ENCODE measurements at places on chromosomes 6 and 20.
A peak's percentile ranks its signal among the peaks of the same experiment; 100 is the strongest.

GRCh38 chr6:105432797-105433196 lies 29.9 kb upstream of the PREP start:
- no peak for DNase-seq

GRCh38 chr6:133553652-133554051 lies 312.5 kb downstream of the EYA4 start:
- DNase-seq, result no peak

- no peak for DNase-seq
Measured at GRCh38 chr6:96611342-96611991, 48.5 kb downstream of the FHL5 start.

- no peak for DNase-seq
Measured at GRCh38 chr6:136146130-136146529, 104.0 kb downstream of the MTFR2 start.

- no peak for DNase-seq
Measured at GRCh38 chr20:7257692-7258466, 490.4 kb downstream of the BMP2 start.

DNA sequence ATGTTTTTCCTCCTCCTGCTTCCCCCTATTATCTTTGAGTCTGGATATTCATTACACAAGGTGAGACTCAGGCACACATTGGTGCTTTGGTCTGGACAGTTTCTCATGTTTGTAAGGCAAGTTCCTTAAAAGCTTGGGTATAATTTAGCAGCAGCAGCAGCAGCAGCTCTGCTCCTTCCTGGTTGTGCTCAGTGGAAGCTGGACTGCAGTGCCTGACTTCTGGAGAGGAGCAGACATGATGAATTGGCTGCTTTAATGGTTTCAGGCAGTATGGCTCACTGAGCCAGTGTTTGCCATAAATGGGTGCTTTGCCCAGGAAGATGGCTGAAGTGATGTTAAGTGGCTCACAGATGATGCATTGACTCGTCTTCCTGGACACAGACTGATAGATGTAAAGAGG lies 32.4 kb downstream of the SLC9A8 start:
- DNase-seq, result no peak

GRCh38 chr6:122154912-122155575 lies 244.4 kb upstream of the HSF2 start:
- DNase-seq, result no peak

GRCh38 chr6:157429248-157429647 lies 48.3 kb downstream of the ZDHHC14 start:
- no peak for DNase-seq

DNA sequence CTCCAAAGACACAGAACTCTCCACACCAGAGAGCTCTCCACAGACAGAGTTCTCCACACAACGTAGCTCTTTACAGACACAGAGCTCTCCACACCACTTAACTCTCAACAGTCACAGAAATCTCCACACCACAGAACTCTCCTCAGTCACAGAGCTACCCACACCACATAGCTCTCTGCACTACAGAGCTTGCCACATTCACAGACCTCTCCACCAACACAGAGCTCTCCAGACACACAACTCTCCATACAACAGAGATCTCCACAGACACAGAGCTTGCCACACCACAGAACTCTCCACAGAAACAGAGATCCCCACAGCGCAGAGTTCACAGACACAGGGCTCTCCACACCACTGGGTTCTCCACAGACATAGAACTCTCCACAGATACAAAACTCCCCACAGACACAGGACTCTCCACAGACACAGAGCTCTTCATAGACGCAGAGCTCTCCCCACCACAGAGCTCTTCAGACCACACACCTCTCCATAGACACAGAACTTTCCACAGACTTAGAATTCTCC lies 52.5 kb downstream of the ERMARD start:
- no peak for DNase-seq

- no peak for DNase-seq
Measured at GRCh38 chr20:10470276-10470675, 35.2 kb downstream of the SLX4IP start.

GRCh38 chr20:48733296-48733790 lies 94.5 kb downstream of the PREX1 start:
- no peak for DNase-seq

- DNase-seq, result no peak
Measured at GRCh38 chr6:137976430-137976829, 109.4 kb downstream of the TNFAIP3 start.

DNA sequence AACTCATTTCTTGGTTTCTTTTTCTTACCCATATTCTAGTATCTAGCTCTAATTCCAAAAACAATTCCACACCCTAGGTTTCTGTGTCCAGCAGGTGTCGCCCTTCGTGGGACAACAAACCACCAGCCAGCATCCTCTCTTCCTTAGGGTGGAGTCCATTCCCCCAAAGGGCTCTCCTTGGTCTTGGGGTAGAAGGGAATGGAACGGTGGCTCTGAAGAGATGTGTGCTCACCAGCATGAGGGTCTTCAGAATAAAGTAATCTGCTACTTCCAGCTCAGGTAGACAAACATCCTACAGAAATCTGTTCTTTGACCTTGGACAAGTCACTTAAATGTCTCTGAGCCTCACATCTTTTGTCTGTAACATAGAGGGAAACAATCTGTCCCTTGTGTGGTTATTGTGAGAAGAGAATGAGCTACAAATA lies 7.2 kb downstream of the HLA-DMB start:
- peak; percentile 74 for DNase-seq

DNA sequence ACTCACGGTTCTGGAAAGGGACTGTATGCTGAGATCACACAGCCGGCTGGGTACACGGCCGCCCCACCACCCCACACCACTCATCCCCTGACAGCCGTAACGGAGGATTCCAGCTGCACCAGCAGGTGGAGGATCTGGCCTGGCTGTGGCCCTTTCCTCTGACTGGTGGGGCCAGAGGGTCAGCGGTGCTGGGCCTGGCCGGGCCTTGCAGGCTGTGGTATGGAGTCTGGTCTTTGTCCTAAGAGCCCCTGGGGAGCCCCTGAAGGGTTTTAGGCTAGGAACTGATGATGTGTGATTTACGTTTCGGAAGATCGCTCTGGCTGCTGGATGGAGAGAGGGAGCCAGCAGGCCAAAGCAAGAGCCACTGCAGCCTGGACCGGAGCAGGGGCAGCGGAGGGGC lies 26.6 kb downstream of the NOL4L start:
- DNase-seq, result no peak

- DNase-seq, result no peak
Measured at GRCh38 chr20:676315-676937, 824 bp upstream of the SCRT2 start.

DNA sequence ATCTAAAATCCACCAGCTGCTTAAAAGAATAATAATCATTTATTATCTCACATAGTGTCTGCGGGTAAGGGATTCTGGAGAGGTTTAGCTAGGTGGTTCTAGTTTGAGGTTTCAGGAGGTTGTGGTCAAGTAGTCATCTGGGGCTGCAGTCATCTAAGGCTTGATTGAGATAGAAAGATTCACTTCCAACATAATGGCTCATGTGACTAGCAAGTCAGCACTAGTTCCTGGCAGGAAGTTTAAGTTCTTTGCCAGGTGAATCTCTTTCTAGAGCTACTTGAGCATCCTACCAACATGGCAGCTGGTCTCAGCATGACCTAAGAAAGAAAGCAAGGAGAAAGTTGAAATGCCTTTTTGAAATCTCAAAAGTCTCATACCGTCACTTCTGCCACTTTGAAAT lies 128.8 kb downstream of the EDN1 start:
- no peak for DNase-seq

DNA sequence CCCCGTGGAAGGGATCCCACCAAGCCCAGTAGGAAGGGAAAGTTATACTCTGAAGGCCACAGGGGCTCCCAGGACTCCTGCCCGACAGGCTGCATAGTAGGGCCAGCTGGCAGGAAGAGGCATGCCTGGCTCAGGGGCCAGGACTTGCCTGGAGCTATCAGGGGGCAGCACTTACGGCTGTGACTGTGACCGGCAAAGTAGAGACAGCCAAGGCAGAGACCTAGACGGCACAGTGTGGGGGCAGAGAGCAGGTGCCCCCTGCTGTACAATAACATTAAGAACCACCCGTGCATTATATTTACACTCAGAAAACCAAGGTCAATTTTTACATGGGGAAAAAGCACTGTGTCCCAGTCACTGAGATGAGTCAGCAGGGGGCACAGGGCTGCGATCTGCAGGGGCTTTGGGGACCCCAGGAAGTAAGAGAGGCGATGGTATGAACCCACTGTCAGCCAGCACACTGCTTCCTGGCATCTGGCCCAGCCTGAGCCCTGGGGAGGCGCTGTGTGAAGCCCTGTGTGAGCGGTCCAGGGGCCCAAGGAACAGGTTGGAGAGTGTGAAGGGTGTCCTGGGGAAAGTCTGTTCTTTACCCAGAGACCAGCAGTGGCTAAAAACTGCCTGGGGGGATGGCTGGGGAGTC lies 9.9 kb downstream of the CCDC167 start:
- DNase-seq, result no peak

- DNase-seq, result no peak
Measured at GRCh38 chr20:47221036-47221625, 135.4 kb downstream of the ZMYND8 start.

- DNase-seq, result no peak
Measured at GRCh38 chr6:165726965-165727381, 63.9 kb upstream of the PDE10A start.
